NCI-H1092 (cell line): ENCODE measurements at places on chromosomes 13 and 19.
A peak's percentile ranks its signal among the peaks of the same experiment; 100 is the strongest.

DNA sequence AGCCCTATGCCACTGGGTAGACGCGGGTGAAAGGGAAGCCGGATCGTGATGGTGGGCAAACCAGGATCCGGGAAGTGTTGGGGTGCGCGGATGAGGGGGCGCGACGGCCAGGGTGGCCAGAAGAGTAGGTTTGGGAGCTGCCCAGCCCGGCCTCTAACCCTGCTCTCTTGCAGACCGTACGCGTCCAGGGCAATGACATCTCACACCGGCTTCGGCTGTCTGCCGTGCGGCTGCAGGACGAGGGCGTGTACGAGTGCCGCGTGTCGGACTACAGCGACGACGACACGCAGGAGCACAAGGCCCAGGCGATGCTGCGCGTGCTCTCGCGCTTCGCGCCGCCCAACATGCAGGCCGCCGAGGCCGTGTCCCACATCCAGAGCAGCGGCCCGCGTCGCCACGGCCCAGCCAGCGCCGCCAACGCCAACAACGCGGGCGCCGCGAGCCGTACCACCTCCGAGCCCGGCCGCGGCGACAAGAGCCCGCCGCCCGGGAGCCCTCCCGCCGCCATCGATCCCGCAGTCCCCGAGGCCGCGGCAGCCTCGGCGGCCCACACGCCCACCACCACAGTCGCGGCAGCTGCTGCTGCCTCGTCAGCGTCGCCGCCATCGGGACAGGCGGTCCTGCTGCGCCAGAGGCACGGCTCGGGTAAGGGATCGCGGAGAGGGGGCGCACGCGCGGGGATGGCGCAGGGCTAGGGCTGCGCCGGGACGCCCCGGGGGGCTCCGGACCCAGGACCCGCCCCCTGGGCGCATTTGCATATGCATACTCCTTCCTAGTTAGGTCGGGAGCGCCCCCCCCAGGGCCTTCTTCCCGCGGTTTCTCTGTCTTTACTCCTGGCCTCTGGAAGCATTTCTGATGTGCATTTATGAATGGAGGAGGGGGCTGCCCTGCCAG is 4.1 kb downstream of the VSTM2B start:
- DNase-seq: no peak

- DNase-seq: no peak
Measured at GRCh38 chr19:4914736-4915501, 5.6 kb downstream of the UHRF1 start.

GRCh38 chr13:97367016-97367822 is 66.8 kb upstream of the RAP2A start:
- no peak for DNase-seq

- no peak for DNase-seq
Measured at GRCh38 chr13:102405499-102406100, 3.8 kb upstream of the FGF14 start.

DNA sequence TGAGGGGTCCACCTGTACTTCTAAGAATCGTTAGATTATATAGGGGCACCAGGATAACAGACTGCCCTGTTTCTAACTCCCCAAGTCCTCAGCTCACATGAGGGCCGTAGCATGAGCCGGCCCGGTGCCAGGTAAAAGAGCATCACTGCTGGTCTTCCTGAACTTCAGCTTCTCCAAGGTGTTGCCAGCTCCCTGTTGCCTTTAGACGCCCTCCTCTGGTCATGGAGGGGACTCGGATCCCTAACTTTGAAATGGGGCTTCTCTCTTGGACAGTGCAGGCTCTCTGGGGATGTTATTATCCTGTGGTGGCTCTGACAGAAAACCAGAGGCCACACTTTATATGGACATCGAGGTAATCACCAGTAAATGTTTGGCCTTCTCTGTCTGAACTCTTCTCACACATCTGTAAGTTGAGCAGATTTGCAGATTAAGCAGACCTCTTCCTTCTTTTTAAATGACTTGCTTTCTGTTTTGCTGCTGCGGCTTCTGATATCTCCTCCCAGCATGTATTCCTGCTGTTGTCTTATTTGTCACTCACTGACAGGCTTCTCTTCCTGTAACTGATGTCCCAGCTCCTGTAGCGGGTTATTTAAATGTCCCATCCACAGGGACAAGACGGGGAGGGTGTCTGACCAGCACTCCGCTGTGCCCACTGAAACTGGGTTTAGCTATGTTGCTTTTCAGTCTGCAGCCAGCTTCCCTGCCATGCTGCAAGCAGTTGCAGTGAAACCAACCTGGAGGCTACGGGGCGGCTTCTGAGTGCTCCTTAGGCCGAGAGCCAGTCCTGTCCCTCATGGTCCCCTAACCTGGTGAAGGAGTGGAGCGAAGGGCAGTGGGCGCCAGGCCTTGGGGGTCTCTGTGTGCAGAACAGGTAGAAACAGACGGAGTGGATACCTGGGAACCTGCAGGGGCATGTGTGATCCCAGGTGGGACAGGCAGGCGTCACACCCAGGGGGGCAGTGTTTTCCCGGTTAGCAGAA is 39.2 kb downstream of the TSSK6 start:
- DNase-seq: no peak

GRCh38 chr13:109858319-109858718 is 71.9 kb upstream of the IRS2 start:
- no peak for DNase-seq

- no peak for DNase-seq
Measured at GRCh38 chr13:50130123-50130946, 115.1 kb downstream of the KCNRG start.

GRCh38 chr13:41654796-41655195 is 197.4 kb downstream of the RGCC start:
- no peak for DNase-seq

GRCh38 chr19:13731147-13731964 is 33.0 kb upstream of the MRI1 start:
- DNase-seq: peak; percentile 92

DNA sequence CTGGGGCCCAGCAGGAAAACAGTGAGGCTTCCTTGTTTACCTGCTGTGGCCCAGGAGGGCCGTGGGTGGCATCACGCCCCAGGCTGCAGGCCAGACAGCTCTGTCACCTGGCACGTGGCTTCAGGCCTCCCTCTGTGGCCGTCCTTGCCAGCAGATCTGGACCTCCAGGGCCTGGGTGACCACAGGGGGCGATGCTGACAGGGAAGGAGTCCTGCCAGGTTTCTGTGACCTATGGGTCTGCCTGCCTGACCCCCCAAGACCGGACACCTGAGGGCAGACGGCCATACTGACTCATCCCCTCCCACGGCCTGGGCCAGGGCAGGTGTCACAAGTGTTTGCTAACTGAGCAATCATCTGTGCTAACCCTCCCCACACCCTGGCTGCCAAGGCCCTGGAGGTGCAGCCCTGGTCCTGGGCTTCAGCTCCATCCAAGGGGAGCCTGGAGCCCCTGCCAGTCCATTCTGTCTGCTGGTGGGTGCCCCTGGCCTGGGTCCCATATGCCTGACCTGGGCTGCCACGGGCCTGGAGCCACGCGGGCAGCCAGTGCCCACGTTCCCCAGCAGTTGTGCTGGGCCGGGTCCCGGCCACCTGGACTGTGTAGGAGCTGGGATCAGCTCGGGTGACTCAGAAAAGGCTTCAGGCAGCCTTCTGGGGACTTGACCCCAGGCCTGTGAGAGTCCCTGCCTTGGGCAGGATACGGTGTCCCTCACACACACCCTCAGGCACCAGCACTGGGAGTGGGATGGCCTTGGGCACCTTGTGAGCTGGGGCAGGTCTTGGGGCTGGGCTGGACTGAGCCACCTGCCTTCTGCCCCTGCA is 3.7 kb downstream of the CDC34 start:
- DNase-seq: no peak

- no peak for DNase-seq
Measured at GRCh38 chr13:101258071-101258470, 158.2 kb downstream of the NALCN start.

DNA sequence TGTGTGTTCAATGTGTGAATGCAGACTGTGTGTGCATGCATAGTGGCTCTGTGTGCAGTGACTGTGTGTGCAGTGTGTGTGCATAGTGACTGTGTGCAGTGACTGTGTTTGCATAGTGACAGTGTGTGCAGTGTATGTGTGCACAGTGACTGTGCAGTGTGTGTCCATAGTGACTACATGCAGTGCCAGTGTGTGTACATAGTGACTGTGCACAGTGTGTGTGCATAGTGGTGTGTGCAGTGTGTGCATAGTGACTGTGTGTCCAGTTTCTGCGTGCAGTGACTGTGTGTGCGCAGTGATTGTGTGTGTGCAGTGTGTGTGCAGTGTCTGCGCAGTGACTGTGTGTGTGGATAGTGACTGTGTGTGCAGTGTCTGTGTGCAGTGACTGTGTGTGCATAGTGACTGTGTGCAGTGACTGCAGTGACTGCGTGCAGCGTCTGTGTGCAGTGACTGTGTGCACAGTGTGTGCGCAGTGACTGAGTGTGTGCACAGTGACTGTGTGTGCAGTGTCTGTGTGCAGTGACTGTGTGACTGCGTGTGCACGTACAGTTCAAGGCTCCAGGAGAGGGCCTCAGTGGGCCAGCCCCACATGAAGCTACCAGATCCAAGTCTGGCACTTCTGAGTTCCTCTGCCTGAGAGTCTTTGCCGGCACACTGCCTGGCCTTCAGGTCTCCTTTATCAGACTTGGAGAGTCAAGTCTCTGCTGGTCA is 90.3 kb downstream of the IER2 start:
- DNase-seq: no peak

DNA sequence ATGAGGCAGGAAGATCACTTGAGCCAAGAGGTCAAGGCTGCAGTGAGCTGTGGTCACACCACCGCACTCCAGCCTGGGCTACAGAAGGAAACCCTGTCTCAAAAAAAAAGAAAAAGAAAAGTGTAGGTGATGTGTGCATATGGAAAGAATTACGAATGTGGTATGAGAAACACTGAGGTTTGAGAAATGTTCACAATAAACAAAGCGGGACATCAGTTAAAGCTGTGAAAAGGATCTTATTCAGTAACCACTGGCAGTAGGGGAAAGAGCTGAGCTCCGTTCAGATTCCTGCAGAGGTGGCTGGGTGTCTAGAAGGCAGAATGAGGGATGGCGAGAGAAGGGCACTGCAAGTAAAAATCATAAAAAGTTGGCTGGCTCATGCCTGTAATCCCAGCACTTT is 4.1 kb upstream of the IGSF23 start:
- no peak for DNase-seq

DNA sequence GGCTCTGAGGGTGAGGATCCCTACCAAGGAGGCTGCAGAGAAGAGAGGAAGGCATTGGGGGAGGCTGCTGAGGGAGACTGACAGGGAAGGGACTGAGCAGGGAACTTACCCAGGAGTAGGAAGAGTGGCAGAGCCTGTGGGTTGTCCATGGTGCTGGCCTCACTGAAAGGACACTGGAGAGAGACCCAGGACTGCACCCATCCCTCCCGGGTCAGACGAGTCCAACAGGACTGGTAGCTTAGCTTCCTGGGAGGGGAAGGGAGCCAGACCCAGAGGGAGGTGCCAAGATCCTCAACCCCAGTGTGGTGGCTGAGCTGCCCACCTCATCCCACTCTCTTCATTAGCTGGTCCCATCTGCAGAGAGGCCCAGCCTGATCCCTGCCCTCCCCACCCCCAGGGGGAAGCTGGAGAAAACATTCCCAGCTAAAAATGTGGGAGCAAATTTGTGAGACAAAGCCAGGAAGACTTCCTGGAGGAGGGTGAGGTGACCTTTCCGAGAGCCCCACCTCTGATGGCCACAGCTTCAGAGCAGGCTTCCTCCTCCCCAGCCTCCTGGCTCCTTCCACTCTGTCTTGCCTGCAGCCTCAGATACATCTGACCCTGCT is at the start of gene VSIG10L:
VSIG10L (minus strand) TSS at position 164 of the 605 bp plus-strand sequence; CDS start at position 149, 15 bp downstream.
- DNase-seq: no peak

GRCh38 chr19:49430678-49431329 is 5.6 kb downstream of the GFY start:
- no peak for DNase-seq

DNA sequence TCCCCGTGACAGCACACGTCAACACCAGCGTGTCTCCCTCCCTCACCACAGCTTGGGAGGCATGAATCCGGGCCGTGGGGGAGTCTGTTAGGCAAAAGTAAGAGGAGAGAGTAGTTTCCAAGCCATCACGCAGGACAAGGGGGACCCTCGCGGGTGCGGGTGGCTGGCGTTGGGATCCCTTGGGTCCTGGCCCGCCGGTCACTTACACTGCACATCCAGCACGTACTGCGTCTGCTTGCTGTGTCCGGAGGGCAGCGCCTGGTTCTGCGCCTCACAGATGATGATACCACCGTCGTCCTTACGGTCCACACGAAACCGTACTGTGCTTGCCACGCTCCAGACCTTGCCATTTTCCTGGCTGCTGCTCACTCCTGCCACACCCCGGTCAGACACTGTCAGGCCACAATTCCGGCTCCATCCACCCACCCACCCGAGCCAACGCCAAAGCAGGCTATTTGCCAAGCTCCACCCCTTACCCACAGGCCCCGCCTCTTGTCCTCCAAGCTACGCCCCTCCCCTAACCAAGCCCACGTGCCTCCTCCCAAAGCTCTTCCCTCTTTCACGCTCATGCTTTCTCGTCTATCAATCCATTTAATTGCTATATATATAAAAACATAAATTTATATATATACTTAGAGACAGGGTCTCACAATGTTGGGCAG is 6.6 kb upstream of the ZNF428 start:
- no peak for DNase-seq

DNA sequence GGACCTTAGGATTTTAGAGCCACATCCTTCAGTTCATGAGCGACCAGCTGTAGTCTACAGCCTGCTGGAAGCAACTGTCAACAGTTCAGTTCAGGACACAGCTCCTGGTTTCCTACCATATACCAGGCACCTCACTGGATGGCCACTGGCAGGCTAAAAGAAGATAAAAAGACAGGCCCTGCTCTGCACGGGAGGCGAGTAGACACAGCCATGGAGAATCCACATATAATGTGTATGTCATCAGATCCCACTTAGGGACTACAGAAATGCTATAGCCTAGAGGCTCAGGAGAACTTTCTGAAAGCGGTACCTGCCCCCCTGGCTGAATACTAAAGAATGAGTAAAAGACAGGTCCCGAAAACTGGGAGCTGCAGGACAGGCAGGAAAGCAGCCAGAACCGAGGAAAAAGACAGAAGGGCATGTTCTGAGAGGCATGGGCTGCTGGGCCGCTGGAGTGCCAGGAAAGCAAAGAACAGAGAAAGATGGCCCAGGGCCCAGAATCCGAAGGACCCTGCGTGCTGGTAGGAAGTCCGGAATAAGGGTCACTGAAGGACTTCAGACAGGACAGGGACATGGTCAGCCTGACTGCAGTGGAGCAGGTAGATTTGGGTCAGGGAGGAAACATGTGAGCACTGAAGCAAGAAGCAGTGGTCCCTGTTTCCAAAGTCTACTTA is 23.5 kb downstream of the DZIP1 start:
- no peak for DNase-seq

- DNase-seq: no peak
Measured at GRCh38 chr13:110340812-110341444, 33.8 kb downstream of the COL4A2 start.

DNA sequence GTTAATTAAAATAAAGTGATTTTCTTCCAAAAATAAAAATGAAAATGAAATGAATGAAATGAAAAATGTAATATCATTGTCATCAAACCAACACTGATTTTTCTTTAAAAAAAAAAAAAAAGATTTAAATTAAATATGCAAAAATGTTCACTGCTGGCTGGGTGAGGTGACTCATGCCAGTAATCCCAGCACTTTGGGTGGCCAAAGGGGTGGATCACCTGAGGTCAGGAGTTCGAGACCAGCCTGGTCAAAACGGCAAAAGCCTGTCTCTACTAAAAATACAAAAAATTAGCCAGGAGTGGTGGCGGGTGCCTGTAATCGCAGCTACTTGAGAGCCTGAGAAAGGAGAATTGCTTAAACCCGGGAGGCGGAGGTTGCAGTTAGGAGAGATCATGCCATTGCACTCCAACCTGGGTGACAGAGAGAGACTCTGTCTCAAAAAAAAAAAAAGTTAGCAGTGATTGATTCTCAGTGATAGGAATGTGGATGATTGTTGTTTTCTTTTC is 44.6 kb upstream of the LSM14A start:
- no peak for DNase-seq

- no peak for DNase-seq
Measured at GRCh38 chr13:60501236-60501635, 104.2 kb downstream of the TDRD3 start.

- no peak for DNase-seq
Measured at GRCh38 chr19:43639519-43640423, at the start of gene CADM4. TSS of gene CADM4 (minus strand) at chr19:43639850. CDS start at chr19:43639790, 60 bp downstream.
